ENCODE measurements at places on chromosomes 5 and 9.

DNA sequence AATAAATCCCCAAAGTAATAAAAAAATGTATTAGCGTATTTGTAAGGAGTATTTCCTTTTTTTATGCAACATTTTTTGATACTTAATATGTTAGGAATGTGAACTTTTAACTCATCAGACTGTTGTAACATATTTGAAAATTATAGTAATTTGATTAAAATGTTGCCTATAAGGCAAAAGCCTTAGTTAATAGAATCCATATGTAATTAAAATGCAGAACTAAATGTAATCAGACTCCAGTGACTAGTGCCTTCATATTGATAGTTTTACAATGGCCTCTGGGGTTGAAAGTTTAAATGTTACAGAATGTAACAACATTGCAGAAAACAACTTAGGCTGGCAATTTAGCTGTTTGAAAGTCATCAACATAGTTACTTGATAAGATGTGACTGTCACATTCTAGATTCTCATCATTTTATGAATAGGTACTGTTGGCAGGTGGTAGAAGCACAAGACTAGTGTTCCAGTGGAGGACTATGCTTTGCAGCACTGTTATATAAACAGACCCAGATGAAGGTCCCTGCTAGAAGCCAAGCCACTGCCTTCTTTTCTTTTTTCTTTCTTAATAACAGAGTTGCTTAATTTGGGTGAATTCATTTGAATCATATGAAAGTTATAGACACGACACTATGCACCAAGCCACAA is 382.9 kb downstream of the CCDC171 start:
- DNase-seq: no peak

DNA sequence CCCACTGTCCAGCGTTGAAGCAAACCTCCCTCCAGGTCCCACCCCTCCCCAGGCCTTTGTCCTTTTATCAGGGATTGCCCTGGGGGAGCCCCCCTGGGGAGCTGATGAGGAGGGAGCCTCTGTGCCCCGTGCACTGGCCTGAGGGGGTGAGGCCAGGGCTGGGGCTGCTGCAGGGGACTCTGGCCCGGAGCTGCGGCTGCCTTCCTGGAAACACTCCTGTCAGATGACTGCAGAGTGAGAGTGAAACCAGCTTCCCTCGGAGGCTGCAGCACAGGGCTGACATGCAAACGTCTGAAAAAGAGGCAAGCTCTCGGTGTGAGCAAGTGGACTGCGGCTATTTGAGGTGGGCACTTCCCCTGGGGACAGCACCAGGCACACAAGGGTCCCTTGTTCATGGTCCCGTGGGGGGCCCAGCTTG is 4.6 kb upstream of the TRAF2 start:
- peak; percentile 58 for DNase-seq

GRCh38 chr9:135308821-135309762 is 170.5 kb upstream of the PPP1R26 start:
- DNase-seq: no peak

GRCh38 chr5:112586596-112587062 is 151.1 kb upstream of the APC start:
- DNase-seq: no peak

GRCh38 chr5:168920019-168920810 is 341.0 kb upstream of the PANK3 start:
- no peak for DNase-seq

- no peak for DNase-seq
Observed at GRCh38 chr9:113652355-113653152, 189.0 kb downstream of the RGS3 start.

- no peak for DNase-seq
Observed at GRCh38 chr9:93422977-93423616, 28.4 kb upstream of the FAM120A start.

DNA sequence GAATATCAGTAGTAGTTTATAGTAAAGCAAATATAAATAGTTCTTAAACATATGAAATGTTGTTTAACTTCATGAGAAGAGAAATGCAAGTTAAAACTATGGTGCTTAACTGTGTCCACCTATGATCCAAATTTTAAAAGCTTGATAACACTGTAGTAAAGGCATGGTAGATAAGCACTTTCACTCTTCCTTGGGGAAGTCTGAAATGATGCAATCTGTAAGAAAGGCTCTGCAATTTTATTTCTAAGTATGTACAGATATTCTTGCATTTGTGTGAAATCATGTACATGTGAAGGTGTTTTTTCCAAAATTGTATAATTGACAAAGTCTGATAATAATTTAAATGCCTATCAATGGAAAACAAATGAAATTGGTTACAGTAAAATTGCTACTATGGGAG is 66.9 kb downstream of the SYK start:
- DNase-seq: no peak

DNA sequence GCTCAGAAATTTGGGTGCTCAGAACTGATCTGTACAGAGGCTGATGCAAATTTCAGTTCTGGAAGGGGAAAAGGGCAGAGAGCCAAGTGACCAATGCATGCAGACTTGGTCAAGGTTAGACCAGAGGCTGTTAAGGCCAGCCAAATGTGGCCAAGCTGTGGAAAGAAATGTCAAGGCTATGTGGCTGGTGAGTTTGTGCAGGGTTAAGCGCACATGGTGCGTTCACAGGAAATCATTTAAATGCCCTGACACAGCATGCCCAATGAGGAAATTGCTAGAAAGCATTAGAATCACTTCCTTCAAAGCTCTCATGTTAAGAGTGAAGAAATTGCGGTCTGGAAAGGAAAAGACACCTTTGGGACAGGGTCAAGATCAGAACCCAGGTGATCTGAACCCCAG is 58.0 kb downstream of the PTPN3 start:
- DNase-seq: no peak

DNA sequence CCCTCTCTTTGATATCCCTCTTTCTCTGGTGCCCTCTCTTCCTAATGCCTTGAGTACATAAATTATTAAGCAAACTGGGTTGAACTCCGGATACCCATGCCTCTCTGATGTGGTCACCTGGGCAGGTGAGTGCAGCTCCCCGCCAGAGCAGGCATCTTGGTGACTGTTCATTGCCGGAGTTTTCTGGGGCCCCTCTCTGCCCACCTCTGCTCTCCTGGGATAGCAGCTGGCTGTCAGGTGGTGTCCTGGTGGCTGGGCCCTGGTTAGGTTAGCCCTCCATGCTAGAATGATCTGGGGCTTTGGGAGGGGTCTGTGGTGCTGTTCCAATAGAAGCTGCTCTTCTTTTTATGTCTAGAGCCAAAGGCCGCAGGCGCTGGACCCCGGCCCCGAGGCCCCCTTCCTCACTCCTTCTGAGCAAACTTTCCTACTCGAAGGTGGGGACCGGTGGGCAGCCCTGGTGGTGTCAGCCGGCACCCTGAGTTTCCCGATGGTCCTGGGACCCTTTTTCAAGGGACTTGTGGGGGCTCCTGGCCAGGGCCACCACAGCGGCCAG is 4.9 kb upstream of the SCGB3A1 start:
- DNase-seq: no peak
